ENCODE measurements at places on chromosomes 3 and 15.

DNA sequence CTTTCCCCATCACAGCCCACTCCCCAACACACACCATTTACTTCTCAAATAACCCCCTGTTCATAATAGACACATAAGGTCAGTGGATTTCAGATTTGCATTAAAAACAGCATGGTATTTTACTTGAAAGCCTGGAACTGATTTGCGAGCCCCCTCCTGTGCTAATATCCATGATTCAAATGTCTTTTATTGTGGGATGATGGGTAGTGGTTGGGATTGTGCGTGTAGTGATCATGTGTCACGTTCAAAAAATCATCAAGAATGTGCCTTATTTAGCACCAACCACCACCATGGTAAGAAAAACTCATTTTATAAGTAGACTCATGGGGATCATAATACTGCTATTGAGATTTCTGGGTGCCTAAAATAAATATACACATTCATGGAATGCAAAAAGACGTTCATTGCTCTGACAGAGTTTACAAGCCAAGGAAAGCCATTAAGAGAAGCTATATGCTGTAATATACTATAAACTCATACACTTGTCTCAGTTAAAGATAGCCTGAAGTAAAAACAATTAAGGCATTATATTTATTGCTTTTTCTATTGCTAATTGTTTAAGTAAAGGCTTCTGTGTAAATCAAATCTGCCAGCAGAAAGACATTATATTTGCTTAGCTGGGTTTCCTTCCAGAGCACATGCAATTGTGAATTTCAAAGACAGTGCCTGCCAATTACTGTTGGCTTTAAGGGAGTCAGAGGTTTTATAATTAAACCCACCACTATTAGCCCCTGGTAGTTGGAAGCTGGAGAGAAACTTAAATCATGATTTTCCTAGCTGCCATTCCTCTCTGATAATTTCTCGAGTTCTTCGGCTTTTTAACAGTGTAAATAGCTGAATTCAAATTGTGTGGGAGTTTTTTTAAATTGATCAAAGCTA is 4.0 kb downstream of the TRAT1 start:
- DNase-seq: no peak

DNA sequence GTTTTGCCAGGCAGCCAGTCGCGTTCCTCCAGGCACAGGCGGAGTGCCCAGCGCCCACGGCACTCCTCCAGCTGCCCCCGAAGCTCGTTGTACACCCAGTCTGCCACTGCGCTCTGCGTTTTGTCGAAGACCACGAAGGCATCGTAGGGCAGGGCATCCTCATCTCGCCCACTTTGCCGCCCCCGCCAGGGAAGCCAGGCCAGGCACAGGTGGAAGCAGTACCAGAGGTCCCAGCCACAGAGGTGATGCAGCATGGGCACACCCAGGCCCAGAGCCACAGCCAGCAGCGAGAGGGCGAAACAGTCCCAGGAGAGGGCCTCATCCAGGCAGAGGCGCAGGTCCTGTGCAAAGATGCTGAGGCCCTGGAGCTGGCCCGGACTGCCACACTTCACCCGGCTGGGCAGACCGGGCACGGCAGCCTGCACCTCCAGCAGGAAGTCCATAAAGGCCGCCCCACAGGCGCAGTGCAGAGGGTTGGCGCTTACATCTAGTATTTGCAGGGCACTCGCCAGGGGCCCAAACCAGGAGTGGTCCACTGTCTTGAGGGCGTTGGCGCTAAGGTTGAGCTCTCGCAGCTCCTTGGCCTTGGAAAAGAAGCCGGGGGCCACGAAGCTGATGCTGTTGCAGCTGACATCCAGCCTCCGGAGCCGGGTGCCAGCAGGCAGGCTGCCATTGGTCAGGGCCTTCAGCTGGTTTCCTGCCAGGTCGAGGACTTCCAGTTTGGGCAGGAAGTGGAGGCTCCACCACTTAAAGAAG is 3.7 kb downstream of the TLR9 start:
- no peak for DNase-seq

- no peak for DNase-seq
These were observed 1.3 kb downstream of the EIF2AK4 start for GRCh38 chr15:39935241-39935640.

DNA sequence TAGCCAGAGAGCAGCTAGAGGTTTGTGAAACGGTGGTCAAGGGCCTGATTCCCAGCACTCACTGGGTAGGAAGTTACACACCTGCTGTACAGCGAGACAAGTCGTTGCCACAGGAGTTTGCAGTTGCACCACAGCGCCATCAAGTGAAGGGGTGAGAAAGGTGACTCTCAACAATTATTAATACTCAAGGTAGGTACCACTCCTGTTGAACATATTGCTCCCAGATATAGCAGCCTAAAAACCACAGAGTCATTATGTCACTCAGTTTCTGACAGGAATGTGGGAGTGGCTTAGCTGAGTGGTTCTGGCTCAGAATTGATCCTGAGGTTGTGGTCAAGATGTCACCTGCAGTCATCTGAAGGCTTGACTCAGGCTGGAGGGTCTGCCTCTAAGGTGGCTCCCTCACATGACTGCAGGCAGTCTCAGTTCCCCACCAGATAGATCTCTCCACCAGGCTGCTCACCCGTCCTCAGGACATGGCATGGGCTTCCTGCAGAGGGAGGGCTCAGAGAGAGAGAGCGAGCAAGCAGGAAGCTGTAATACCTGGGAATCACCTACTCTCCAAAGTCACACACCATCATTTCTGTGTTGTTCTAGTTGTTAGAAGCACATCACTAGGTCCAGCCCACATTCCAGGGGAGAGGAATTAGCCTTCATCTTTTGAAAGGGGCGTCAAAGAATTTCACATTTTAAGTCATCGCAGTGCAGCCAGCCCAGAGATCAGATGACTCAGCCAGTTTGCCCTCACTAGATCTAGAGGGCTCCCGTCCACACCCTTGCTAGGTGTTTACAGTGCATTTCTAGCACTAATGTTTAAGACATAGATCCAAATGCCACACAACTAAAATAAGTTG is 17.0 kb upstream of the ANO10 start:
- DNase-seq: peak; percentile 7

DNA sequence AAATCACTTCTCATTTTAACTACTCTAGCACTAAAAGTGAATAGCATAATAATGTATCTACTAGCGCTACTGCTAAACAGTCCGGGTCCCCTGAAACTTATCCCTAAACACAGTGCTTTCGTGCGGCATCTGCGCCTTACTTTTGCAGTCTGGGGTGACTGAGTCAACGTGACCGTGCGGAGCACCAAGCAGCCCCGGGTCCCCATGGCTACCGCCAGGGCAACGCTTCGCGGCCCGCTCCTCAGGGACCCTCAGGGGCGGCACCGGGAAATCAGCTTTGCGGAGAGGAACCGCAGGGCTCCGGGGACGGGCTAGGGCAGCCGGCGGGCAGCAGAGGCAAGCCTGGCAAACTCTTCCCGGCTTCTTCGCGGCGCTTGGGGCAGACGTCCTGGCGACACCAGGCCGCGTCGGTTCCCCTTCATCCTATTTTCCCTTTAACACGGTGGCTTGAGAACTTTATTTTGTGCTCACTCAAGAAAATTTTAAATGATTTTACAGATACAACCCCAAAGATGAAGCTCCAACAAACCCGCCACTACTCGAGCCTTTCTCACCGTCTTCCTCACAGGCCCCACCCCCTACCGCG is 757 bp upstream of the DIPK2A start:
- DNase-seq: peak; percentile 32

- DNase-seq: no peak
These were observed 96.1 kb downstream of the MCTP2 start for GRCh38 chr15:94327356-94327936.

DNA sequence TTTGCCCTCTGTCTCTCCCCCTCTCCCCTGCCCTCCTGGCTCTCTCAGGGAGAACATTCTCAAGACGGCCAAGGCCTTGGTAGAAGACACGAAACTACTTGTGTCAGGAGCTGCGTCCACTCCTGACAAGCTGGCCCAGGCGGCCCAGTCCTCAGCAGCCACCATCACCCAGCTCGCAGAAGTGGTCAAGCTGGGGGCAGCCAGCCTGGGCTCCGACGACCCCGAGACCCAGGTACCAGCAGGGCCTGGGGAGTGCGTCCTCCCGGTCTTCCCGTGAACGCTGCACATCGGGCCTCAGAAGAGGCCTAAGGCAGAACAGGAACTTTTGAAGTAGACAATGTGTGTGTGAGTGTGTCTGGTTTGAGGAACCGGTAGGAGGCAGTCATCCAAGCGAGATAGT is 245.4 kb upstream of the TPM1 start:
- no peak for DNase-seq

DNA sequence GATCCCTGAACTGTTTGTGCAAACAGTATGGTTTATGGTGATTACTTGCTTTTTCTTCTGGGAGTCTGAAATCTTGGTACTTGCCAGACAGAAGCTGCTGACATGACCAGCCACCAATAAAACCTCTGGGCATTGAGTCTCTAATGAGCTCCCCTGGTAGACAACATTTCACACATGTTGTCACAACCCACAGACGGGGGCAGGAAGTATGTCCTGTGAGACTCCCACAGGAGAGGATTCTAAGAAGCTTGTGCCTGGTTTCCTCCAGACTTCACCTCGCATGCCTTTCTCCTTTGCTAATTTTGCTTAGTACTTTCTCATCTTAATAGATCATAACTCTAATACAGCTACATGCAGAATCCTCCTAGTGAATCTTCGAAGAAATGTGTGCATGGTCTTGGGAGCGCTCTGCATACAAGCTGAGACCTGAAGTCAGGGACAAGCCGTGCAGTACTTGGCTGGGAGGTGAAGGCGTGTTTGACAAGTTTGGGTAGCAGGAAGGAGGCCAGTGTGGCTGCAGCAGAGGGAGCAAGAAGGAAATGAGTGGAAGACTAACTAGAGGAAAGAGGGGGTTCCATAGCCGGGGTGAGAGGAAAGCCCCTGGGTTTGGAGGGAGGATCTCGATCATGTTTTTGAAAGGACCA is 49.0 kb downstream of the B3GNT5 start:
- no peak for DNase-seq

DNA sequence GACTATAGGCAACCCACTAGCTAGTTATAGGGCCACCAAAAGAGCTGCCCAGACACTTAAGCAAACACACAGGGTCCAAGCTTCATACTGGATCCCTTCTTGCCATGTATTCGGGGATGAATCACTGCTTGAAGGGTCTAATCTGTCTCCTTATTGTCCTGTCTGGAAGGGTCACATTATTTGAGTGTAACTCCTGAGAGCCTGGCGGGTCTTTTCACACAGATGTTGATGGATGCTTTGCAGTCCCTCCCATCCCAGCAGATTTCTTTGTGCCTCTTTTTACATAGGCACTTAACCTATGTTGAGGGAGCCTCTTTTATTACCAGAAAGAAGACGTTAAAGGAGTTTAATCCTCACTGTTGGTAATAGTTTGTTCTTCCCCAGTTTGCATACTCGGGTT is 56.6 kb downstream of the BBX start:
- DNase-seq: no peak
